ENCODE measurements at places on chromosomes 7 and 10.

- no peak for DNase-seq
These were observed 45.1 kb upstream of the AGR3 start for GRCh38 chr7:16926861-16927260.

- DNase-seq, result no peak
These were observed 121.6 kb downstream of the IDE start for GRCh38 chr10:92452313-92452712.

GRCh38 chr7:108253275-108254044 is 123.3 kb upstream of the LAMB4 start:
- peak; percentile 99 for DNase-seq

DNA sequence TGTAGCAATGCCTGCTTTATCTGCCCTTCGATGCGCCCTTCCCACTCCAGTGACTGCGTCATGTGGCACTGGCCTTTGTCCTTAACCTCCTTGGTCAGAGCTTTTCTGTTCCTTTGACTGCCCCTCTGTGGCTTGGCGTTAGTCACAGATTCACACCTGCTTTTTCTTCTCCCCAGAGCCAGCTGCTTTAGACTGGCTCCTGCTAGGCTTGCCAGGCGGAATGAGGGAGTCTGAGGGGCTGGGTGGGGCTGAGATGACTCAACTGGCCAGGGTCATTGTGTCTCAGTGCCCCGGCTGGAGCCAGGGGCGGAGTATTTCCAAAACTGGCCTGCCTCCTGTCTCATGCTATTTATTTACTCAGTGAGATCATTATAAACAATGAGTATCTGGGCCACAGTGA is 194.1 kb downstream of the EMX2 start:
- DNase-seq, result no peak

DNA sequence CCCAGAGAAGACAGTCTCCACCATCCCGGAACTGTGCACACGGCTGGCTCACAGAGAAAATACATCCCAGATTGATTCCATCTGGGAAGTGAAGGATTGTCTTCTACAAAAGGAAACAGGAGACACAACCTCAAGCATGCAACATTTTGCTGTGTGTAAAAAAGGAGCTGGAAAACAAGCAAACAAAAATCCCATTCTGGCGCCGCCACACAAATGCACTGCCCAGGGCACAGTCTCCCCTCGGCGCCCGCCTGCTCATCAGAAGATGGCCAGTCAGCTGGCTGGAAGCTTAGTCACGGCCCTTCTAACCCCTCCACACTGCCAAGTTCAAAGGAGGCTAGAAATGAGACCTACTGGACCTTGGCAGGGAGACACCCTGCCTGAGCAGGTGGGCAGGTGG is 14.1 kb upstream of the CYTH3 start:
- DNase-seq, result no peak

DNA sequence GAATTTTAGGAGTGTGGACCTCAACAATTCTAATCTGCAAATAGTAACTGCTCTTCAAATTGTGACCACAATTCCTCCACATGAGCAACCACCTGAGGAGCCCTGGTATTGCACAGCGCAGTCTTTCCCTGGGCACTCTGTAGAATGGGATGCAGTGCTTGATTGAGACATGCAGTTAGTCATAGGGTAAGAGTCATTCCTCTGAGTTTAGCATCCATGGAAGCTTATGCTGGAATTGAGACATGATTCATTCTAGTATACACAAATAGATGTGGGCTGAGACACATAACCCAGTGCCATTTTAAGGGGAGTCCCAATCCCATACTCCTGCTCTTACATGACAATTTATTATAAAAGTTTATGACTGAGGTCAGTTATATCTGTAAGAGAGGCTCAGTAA is 582.3 kb upstream of the CNTNAP2 start:
- no peak for DNase-seq

DNA sequence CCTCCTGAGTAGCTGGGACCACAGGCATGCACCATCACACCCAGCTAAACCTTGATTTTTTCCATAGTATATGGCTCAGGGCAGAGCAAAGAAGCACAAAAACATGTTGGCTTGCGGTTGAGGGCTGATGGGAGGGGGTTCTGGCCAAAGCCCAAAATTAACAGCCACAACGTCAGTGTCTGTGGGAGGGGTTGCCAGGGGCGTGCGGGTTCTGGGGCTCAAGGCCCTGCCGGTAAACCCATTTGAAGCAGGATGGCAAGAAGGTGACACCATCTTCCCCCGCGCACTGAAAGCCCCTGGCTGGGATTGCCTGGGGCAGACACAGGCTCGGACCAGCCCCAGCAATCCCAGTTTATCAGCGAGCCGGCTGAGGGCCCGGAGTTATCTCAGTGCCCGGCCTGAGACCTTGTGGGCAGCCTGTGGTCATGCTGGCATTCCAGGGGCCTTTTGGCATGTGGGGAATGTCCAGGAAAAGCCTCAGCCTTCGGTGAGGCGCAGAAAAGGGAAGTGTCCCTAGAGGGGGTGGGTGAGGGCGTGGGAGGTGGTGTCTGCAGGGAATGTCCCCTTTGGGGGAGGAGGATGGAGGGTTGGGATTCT is 167.7 kb upstream of the TNRC18 start:
- DNase-seq, result no peak

DNA sequence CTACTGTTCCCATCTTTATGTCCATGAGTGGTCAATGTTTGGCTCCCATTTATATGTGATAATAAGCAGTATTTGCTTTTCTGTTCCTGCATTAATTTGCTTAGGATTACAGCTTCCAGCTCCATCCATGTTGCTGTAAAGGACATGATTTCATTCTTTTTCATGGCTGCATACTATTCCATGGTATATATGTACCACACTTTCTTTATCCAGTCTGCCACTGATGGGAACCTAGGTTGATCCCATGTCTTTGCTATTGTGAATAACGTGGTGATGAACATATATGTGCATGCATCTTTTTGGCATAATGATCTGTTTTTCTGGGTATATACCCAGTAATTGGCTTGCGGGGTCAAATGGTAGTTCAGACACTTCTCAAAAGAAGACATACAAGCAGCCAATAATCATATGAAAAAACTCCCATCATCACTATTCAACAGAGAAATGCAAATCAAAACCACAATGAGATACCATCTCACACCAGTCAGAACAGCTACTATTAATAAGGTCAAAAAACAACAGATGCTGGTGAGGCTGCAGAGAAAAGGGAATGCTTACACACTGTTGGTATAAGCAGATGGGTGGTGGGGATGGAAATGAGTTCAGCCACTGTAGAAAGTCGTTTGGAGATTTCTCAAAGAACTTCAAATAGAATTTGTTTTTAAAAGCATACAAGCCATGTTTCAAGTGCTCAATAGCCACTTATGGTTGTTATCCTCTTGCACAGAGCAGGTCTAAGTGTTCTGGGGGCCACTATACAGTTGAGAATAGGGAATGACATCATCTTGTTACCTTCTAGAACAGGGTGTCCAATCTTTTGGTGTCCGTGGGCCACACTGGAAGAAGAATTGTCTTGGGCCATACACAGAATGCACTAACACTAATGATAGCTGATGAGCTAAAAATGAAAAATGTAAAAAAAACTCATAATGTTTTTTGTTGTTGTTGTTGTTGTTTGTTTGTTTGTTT is 23.2 kb upstream of the SDK1 start:
- peak; percentile 61 for DNase-seq

GRCh38 chr7:105297309-105297708 is 91.4 kb downstream of the SRPK2 start:
- no peak for DNase-seq

GRCh38 chr10:13003004-13003403 is 1.5 kb upstream of the CCDC3 start:
- DNase-seq, result no peak

DNA sequence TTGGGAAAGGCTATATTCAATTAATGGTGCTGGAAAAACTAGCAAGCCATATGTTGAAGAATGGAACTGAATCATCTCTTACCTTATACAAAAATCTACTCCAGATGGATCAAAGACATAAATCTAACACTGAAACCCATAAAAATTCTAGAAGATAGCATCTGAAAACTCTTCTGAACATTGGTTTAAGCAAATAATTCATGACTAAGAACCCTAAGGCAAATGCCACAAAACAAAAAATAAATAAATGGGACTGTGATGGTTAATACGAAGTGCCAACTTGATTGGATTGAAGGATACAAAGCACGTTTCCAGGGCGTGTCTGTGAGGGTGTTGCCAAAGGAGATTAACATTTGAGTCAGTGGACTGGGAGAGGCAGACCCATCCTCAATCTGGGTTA is 1130.0 kb downstream of the DNAJB9 start:
- no peak for DNase-seq

- DNase-seq, result no peak
These were observed 10.4 kb downstream of the GPRIN2 start for GRCh38 chr10:46545861-46546590.

Measured in NCI-H2171 treated with DMSO at 0.1 percent for 48 hours (cell line).